Activated CD4-positive, alpha-beta T cell treated with anti-CD3 and anti-CD28 coated beads, Interleukin-2, Interleukin-4, amounts not matched to agents 100 ng/mL and 50 ng/mL, durations not matched to agents 16 hours and 8 hours (primary cell): ENCODE measurements at places on chromosomes 7 and 10.

GRCh38 chr7:73715648-73716317 lies 3.7 kb downstream of the STX1A start:
- DNase-seq, result peak; percentile 77

DNA sequence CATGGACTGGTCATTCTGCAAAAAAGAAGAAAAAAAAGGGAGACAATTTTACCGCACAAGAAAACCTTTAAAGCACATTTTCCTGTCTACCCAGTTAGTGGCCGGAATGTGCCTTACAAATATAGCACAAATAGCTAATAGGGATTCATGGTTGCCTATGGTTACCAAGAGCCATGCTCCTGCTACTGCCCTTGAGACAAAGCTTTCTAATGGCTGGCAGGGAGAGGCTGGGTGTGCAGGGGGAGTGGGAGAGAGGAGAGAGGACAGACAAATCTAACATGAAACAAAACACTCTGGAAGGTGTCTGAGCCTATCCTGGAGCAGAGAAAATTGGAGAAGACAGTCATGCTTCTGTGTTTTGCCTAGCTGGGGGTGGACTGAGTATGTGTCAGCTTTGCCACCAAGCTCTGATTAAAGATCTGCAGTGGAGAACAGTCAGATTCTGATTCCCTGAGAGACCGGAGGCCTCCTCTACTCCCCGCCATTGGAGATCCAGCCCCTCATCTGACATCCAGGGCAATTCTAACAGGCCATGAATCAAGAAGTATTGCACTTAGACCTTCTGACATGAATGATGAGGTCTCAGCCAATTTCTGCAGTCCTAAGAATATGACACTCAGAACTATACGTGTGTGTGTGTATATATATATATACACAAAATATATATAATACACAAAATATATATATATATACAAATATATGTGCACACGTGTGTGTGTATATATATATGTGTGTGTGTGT lies 80.2 kb downstream of the PRTFDC1 start:
- no peak for DNase-seq

DNA sequence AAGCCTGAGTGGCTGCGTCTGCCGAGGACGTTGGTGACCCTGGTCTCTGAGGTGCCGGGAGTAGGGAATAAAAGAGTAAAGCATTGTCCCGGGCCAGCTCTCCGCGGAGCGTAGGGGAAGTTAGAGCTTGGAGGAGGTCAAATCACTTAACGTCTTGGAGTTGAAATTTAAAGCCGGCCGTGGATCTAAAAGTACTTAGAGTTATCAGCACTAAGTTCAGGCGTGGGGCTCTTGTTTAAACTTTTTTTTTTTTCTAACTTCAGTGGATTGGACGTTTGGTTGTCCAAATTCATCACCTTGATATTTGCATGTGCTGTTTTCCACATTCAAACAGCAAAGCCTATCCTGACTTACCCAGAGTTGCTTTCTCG lies 700 bp downstream of the NIPSNAP2 start:
- DNase-seq, result no peak

DNA sequence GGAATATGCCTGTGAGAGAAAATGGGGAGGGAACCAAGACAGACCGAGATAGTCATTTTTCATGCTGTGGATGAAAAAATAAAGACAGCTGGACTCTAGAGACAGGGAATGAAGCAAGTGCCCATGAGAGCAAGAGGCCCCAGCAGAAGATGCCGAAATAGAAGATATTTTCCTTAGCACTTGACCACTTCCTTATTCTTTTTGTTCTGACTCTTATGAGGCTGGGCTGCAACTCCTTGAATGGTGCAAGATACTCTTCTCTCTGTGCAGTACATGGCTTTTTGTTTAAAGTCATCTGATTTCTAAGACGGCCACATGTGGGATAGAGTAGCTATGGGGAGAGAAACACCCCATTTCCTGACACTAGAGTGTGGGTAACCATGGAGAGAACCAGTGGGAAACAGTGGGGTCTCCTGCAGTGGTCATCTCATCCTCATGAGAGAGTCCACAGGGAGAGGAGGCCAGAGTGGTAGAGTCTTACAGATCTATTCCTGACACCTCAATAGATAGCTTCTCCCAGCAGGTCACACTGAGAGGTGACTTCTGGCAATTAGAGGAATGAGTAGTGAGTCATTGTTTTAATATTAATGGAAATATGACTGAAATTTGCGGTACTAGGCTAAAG lies 18.0 kb upstream of the VCL start:
- DNase-seq, result no peak

GRCh38 chr10:37314862-37315261 lies 189.5 kb downstream of the ANKRD30A start:
- no peak for DNase-seq

DNA sequence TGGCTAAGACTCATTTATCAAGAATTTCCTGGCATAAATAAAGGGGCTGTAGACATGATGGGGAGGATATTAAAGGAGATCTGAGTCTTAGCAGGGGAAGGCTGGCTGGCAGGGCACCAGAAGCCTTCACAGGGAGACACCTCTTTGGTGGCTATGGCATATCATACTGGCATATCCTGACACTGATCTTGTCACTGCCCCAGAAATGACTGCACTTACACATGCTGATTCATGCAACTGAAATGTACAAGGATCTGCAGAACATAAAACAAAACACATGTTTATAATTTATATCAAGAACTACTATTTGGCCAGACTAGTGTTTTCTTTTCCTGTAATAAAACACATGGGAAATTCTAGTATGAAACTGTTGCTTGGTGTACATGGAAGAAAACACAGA lies 5.5 kb upstream of the LIPN start:
- DNase-seq, result no peak

DNA sequence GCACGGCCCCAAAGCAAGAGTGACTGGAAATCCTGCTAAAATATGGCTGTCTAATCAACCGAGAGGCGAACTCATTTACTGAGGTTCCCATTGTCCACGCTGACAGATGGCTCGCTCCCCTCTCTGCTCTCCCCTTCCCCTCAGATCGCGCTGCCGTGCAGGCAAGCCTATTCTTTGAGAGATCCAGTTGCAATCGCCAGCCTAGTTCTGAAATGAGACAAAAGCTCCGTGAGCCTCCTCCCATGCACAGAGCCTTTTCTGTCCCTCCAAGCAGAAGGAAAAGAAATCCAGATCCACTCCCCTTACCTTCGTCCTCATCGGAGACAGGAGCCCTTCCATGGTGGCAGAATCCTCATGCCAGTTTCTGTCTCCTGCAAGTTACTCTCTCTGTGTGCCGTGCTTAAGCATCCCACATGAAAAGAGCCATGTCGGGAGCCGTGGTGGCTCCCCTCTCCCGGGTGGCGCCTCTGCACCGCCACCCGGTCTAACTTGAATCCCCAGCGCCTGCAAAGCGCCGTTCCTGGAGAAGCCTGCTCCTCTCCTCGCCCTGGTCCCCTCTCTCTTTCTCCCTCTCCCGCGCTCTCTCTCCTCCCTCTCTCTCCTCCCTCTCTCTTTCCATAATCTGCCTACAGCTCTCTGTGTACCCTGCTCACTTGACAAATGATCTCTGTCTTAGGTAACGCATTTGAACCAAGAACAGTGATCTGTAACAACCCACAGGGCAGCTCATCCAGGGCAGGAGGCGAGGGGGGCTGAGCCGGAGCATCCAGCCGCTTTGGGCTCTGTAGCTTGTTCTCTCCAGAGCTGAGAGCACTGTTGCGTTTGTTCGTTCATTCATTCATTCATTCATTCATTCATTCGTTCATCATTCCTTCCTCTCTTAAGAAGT lies 156.8 kb downstream of the FRMD4A start:
- DNase-seq, result no peak

DNA sequence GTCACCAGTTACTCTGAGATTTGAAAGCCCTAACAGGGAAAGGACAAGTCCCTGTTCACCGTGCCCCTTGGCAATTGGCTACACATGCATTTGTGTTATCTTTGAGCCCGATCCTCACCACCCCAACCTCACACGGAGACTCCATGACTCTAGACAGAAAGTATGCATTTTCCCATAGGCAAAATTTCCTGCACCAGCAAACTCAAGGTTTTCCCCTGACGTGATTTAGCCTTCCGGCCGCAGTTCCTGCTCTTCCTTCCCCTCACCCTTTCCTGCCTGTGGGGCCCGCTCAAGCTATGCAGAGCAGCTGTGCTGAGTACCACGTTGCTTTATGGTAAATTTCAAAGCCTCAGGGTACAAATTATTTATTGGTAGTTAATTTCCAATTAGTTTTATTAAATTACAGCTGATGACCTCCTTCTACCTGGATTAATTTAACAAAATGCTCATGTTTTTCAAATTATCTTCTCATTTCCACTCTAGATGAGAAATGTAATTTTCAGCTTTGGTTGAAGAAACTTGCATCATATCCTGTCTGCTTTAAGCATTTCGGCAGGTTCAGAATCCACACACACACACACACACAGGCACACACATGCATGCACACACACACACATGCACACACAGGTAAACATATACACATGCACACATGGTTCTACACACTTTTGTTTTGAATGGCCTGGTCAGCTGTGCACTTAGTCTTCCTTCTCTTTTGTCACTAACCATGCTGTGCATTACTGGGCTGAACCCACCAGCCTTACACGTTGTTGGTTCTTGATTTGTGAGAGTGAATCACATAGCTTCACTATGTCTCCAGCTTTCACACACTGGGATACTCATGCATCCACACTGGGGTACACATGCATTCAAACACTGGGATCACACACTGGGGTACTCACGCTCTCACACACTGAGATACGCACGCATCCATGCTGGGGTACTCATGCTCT lies 283.1 kb upstream of the PITRM1 start:
- no peak for DNase-seq

- DNase-seq, result peak; percentile 86
Measured at GRCh38 chr7:17134786-17135185, 163.7 kb upstream of the AHR start.

GRCh38 chr7:134949171-134949570 lies 37.1 kb upstream of the AGBL3 start:
- DNase-seq, result no peak

DNA sequence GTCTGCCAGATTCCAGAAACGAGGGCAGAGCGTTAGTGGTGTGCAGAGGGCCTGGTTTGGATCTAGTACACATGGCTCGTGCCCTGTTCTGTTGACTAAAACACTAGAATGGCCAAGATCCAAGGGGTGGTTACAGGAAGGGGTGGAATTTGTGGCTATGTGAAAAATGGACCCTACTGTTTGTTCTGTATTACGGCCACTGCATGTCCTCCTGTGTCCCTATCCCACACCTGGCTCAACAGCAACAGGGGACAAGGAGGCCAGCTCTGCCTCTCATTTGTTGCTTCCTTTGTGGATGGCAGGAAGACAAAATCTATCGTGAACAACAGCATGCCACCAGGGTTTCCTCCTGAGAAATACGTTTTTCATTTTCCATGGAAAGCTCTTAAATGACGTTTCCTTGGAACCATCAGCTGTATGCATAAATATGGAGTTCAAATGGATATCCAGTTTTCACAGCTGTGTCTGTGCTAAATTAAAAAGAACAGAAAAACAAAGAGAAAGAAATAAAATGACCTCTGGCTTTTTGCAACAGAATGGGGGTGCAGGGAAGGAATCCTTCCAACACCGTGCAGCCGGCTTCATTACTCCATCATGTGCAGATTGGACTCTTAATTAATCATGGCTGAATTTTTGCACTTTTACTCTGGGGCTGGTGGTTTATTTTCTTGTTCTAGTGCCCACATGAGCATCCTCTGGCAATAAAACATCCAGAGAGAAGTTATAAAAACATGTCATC lies 318.9 kb downstream of the CXCL12 start:
- DNase-seq, result no peak

- no peak for DNase-seq
Measured at GRCh38 chr10:106570268-106570667, 594.2 kb downstream of the SORCS1 start.

- no peak for DNase-seq
Measured at GRCh38 chr7:159024280-159024951, 120.3 kb downstream of the VIPR2 start.

GRCh38 chr10:22564060-22564459 lies 150.3 kb downstream of the PIP4K2A start:
- DNase-seq, result no peak

GRCh38 chr7:156898938-156899337 lies 6.0 kb upstream of the LMBR1 start:
- DNase-seq, result no peak

DNA sequence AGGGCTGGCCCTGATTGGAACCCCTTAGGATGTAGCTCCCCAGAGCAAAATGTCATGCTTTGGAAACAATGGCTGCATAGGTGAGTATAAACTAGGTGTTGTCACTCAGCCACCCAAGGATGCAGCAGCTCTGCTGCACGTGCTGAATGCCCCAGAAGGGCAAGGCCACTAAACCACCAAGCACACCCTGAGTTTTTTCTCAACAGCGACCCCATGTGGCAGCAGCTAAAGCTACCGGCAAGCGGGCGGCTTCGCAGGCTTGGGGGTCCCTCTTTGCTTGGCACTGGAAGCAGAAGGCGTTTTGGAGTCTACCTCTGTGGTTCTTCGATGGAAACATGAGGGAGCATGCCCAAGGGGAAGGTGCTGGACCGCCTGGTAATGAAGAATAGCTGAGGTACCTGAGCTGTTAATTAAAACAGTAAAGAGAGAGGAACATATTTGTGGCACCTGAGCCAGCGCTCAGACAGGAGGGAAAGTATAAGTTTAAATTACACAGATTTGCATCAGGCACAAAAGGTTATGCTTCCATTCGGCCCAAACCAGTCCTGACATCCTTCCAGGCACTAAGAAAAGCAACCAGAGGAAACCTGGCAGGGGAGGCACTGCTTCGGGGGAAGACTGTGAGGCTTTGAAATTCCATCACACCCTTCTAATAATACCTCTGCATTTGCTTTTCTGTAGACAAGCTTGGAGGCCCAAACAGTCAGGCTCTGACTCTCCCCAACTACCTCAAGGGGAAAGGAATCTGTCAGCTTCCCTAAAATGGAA lies 152.1 kb downstream of the GFRA1 start:
- no peak for DNase-seq

GRCh38 chr7:55423891-55424290 lies 58.8 kb downstream of the LANCL2 start:
- no peak for DNase-seq

- DNase-seq, result no peak
Measured at GRCh38 chr7:151665368-151665767, 145.7 kb upstream of the RHEB start.

GRCh38 chr7:71140264-71140663 lies 8.3 kb downstream of the GALNT17 start:
- DNase-seq, result no peak

DNA sequence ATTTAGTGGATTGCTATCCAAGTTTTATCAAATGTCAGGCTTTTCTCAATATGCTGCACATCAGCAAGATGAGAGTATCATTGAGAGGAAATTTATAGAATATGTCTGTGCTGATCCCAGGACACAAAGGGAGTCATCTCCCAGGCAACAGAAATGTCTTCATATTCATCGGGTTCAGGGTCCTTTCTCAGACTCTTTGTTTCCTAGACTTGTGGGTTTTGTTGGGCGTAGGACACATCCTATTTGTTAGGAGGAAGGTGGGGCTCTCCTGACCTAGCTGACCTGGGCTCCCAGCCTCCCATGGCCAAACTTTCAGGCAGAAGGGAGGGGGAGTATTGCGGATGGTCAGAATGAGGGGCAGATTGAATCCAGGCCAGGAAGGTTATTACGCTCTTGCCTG lies 22.9 kb upstream of the NPS start:
- DNase-seq, result no peak

- peak; percentile 28 for DNase-seq
Measured at GRCh38 chr10:79293841-79294581, 53.3 kb upstream of the PPIF start.
